CD4-positive, alpha-beta T cell (primary cell): ENCODE measurements at places on chromosomes 4 and X.

DNA sequence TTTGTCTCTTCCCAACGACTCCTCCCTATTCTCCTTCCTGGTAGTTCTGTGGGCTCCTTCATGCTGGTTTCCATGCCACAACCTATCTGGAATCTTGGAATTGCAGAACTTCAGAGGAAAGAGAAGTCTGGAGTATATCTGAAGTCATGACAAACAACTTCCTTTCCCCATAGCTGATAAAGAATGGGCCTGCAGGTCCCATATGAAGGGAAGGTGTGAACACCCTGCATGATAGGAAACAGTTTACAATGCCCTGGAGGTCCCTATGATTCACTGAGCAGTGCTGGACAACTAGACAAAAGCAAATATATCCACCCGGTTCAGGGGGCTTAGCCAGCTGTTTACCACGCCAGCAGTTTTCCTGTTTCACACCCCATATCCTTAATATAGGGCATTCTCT is 19.4 kb downstream of the FAM9C start:
- H3K4me3 ChIP-seq: no peak overlapping the region
- H3K36me3 ChIP-seq: no peaks in the 10 kb centered on the region
- no peaks in the 10 kb centered on the region for H3K27me3 ChIP-seq
- peaks cover 61% of the 10 kb centered on the region for H3K4me1 ChIP-seq
- H3K27ac ChIP-seq: no peak overlapping the region
- DNase-seq: no peak

DNA sequence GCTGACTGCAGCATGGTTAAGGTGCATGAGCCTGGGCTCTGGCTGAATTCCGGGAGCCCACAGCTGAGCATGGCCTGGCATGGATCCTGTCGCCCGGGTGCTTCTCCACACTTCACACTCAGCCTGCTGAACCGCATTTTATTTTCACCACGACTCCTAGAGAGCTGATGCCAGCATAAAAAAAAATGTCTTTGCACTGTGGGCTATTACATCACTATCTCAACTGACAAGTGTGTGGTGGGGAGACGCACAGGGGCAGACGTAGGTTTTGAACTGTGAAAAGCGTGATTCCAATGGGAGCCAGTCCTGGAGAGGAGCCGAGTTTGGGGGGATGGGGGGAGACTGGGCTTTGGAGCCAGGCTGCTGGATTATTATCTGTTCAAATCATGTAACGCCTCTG is 36.8 kb downstream of the BCOR start:
- H3K36me3 ChIP-seq: peaks cover 64% of the 10 kb centered on the region
- DNase-seq: no peak
- no peak overlapping the region for H3K27ac ChIP-seq

- H3K4me1 ChIP-seq: no peaks in the 10 kb centered on the region
- no peak for DNase-seq
- no peaks in the 10 kb centered on the region for H3K27me3 ChIP-seq
- no peaks in the 10 kb centered on the region for H3K36me3 ChIP-seq
Observed at GRCh38 chrX:43666311-43666912, 10.3 kb downstream of the MAOA start.

DNA sequence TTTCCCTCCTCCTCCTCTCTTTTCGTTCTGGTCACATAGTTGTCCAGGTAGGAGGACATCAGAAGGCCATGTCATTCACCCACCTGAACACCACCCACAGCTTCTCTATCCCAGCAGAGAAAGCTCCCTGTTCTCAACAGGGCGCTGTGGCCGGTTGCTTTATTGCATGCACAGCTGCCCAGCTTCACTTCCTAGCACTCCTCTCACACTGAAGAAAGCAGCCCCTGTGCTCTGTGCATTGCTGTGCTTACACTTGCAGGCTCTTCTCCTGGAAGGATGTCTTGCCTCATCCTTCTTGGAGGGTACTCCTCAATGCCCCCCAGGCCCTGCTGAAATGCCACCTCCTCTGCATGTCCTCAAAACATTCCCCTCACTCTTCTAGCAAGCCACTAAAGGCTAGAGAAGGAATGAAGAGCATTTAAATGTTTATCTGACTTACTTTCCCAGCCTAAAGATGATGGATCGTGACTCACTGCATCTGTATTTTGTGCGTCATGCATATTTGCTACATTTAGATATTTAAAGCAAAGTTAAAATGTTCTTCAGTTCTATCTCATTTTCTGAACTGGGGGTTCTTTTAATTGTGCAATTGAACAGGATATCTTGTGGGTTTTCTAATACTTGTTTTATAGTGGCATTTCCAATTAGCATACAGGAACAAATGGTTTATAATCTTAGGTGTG is 186.4 kb upstream of the PUDP start:
- no peaks in the 10 kb centered on the region for H3K4me1 ChIP-seq
- H3K27me3 ChIP-seq: no peaks in the 10 kb centered on the region
- H3K36me3 ChIP-seq: no peaks in the 10 kb centered on the region
- DNase-seq: no peak
- no peak overlapping the region for H3K4me3 ChIP-seq

DNA sequence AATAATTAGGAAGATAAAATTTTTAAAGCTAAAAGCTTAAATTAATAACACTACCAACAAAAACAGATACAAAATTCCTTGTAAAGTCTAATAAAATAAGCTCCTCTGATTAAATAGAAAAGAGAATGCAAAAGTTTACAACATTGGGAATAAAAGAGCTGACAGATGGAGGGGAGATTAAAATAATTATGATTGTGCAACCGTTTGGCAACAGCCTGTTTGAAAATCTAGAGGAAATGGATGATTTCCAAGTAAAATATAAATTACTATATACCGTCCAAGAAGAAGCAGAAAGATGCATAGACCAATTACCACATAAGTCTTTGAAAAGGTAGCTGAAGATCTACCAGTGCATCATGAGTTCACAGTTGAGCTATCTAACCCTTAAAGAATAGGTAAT is 46.4 kb upstream of the VBP1 start:
- no peak overlapping the region for H3K27ac ChIP-seq
- H3K4me3 ChIP-seq: no peak overlapping the region
- H3K36me3 ChIP-seq: no peaks in the 10 kb centered on the region
- no peaks in the 10 kb centered on the region for H3K4me1 ChIP-seq

GRCh38 chr4:80196259-80196921 is 913 bp upstream of the PRDM8 start:
- peak overlapping the region; percentile 53 for H3K4me3 ChIP-seq
- H3K4me1 ChIP-seq: peaks cover 26% of the 10 kb centered on the region
- no peak for DNase-seq
- no peak overlapping the region for H3K27ac ChIP-seq
- peaks cover 4% of the 10 kb centered on the region for H3K36me3 ChIP-seq

- no peaks in the 10 kb centered on the region for H3K36me3 ChIP-seq
- H3K4me3 ChIP-seq: peak within 1 kb of the TSS; percentile 16
- H3K4me1 ChIP-seq: peaks cover 7% of the 10 kb centered on the region
- DNase-seq: no peak
Observed at GRCh38 chr4:151325111-151325948, at the start of gene SH3D19. Gene SH3D19 (minus strand): TSS chr4:151325605. CDS start chr4:151325352, 253 bp downstream.

DNA sequence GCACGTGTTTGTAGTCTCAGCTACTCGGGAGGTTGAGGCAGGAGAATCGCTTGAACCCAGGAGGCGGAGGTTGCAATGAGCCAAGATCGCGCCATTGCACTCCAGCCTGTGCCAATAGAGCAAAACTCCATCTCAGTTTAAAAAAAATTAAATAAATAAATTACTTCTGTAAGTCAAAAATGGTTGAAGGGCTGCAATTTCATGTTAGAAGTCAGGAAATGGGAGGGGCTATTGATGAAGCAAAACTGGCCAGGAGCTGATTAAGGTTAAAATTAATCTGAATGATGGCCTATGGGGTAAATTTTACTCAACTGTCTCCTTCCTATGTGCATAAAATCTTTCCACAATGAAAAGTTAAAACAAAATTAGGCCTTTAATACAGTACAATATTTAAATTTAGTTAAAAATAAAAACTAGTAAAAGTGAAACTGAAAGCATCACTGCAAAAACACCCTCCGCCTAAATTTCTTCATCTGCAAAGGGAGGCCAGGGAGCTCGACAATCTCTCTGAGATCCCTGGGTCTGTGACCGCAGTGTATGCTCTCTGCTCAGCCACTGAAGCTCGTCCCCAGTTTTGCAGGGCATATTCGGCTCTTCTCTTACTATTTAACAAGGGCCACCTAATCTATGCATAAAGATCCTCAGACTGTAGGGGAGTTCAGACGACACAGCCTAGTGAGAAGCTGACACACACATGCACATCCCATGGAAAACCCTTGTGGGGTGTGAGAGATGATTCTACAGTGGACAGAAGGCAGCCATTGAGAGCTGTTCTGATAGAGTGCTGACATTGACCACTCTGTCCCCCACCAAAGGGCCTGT is 57.2 kb downstream of the IRF2 start:
- no peaks in the 10 kb centered on the region for H3K27me3 ChIP-seq
- peak overlapping the region; percentile 53 for H3K4me3 ChIP-seq
- peak overlapping the region; percentile 78 for H3K27ac ChIP-seq
- peaks cover 52% of the 10 kb centered on the region for H3K36me3 ChIP-seq
- peaks cover 71% of the 10 kb centered on the region for H3K4me1 ChIP-seq
- peak; percentile 15 for DNase-seq

DNA sequence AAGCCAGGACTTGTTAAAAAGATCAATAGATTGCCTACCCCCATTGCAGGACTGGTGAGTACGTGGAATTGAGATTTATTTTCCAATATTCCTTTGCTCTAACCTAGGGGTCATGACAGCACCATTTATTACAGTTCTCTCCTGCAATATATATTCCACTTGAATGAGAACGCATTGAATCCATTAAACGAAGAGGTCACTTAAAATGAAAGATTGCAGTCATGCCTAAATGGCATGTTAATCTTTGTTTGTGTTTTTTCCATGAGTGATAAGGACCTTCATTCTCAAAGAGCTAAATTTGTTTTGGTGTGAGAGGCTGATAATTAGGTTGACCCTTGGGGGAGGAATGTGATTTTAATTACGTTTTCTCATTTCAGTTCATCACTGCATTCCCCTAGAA is 13.5 kb upstream of the LIMCH1 start:
- no peaks in the 10 kb centered on the region for H3K4me1 ChIP-seq
- no peak overlapping the region for H3K27ac ChIP-seq
- no peak overlapping the region for H3K4me3 ChIP-seq
- no peaks in the 10 kb centered on the region for H3K36me3 ChIP-seq

DNA sequence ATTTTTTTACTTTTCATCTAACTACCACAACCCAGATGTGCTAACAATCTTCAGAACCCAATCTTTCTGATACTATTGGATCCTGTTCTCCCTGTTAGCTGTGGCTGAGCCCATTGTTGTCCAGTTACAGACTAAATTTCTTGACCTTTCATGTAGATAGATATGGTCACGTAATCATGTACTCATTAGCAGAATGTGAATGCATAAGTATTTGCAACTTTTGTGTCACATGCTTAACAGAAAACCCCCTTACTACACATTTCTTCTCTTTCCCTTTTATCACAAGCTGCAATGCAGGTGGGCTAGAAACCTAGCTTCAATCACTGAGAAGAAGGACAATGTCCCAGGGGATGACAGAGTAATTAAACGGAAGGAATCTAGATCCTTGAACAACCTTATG is 13.1 kb upstream of the FAM13A start:
- H3K4me3 ChIP-seq: no peak overlapping the region
- no peaks in the 10 kb centered on the region for H3K27me3 ChIP-seq
- H3K36me3 ChIP-seq: no peaks in the 10 kb centered on the region

- DNase-seq: no peak
- H3K4me1 ChIP-seq: no peaks in the 10 kb centered on the region
- H3K36me3 ChIP-seq: peaks cover 6% of the 10 kb centered on the region
Observed at GRCh38 chrX:129556806-129557315, 16.8 kb downstream of the OCRL start.

GRCh38 chrX:129798456-129798855 is 18.7 kb downstream of the SASH3 start:
- DNase-seq: no peak
- H3K36me3 ChIP-seq: peaks cover 40% of the 10 kb centered on the region
- no peaks in the 10 kb centered on the region for H3K27me3 ChIP-seq
- H3K4me1 ChIP-seq: peaks cover 3% of the 10 kb centered on the region
- no peak overlapping the region for H3K27ac ChIP-seq

DNA sequence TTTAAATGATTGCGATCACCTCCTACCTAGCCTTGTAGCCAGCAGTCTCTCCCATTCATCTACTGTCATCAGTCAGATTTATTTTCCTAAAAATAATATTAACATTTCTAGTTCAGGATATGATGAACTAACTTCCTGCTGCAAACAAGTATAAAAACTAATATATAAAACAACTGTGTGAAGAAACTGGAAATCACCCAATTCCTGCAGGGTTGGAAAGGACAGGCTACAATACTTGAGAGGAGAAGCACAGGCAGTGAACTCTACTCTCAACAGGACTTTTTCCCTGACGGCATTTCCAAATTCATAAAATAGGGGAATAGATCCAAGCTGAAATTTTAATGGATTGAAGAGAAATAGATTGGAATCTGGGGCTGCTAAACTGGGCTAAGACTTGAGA is 14.2 kb upstream of the BBS12 start:
- H3K27ac ChIP-seq: no peak overlapping the region
- no peak overlapping the region for H3K4me3 ChIP-seq
- no peaks in the 10 kb centered on the region for H3K36me3 ChIP-seq
- no peaks in the 10 kb centered on the region for H3K27me3 ChIP-seq
- no peaks in the 10 kb centered on the region for H3K4me1 ChIP-seq
- DNase-seq: no peak

- H3K27ac ChIP-seq: no peak overlapping the region
- no peak overlapping the region for H3K4me3 ChIP-seq
- no peaks in the 10 kb centered on the region for H3K27me3 ChIP-seq
- peak; percentile 25 for DNase-seq
- H3K36me3 ChIP-seq: no peaks in the 10 kb centered on the region
Observed at GRCh38 chr4:3254302-3255131, 5.6 kb downstream of the MSANTD1 start.

GRCh38 chrX:11626351-11626750 is 39.4 kb downstream of the ARHGAP6 start:
- H3K36me3 ChIP-seq: no peaks in the 10 kb centered on the region
- H3K4me1 ChIP-seq: no peaks in the 10 kb centered on the region
- DNase-seq: no peak
- H3K27me3 ChIP-seq: no peaks in the 10 kb centered on the region
- no peak overlapping the region for H3K27ac ChIP-seq

GRCh38 chr4:110165382-110166286 is 32.8 kb downstream of the ELOVL6 start:
- peak overlapping the region; percentile 44 for H3K27ac ChIP-seq
- H3K27me3 ChIP-seq: no peaks in the 10 kb centered on the region
- peak; percentile 75 for DNase-seq
- H3K4me3 ChIP-seq: no peak overlapping the region
- H3K36me3 ChIP-seq: no peaks in the 10 kb centered on the region

DNA sequence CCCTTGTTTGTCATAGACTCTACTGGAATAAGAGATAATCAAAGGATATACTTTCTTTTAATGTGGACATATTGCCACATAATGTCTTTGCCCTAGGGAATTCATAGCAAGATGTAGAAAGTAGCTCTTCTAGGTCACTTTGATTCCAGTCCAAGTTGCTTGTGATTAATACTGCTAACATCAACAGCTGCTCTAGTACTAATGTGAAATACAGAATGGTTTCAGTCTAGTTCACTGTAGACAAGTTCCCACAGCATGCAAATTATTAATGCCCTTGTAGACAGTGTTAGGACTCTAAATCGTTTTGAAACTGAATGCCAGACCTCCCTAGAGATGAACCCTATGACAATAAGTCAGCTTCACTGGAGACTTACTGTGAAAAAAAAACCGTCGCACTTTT is 494.6 kb upstream of the ATOH1 start:
- H3K4me1 ChIP-seq: no peaks in the 10 kb centered on the region
- no peak overlapping the region for H3K4me3 ChIP-seq
- no peak for DNase-seq
- H3K27me3 ChIP-seq: no peaks in the 10 kb centered on the region
